Uterus (tissue), 4 donors: ENCODE measurements at places on chromosomes 7 and 10. TPM values are rescaled to one million over a fixed set of nuclear protein-coding genes. Genes with fewer than 3 reads are reported as not detected.

DNA sequence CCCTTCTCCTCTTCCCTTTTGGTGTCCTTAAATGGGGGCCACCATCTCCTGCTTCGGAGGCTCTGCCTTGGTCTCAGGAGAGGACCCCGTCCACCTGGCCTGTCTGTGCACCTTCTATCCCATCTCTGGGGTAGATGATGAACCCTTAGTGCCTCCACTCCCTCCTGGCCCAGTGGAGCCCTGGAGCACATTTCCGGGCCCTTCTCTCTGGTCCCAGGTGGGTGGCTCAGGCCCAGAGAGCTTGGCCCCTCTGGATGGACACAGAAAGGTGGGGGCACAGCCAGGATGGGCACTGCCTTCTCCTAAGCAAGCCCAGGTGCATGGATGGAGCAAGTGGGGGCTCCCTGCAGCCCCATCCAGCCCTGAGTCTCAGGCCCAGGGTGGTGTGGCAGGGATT is 121.4 kb upstream of the RET start:
- no peak for DNase-seq

DNA sequence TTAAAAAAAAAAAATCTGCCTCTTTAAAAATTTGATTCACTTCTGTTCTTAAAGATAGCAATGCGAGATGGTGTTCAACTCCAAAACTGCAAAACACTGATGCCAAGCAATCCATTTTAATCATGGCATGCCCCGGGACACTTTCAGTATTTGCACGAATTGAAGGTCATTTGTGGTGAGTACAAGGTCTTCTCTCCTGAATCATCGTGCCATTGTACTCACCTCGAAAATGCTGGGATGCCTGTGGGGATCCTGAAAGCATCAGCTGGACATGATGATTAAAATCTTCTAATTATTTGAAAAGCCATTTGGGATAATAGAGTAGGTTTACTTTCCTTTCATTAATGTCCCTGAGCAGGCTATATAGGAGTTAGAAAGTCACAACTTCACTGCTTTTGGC is 125.1 kb upstream of the NRP1 start:
- DNase-seq = no peak

DNA sequence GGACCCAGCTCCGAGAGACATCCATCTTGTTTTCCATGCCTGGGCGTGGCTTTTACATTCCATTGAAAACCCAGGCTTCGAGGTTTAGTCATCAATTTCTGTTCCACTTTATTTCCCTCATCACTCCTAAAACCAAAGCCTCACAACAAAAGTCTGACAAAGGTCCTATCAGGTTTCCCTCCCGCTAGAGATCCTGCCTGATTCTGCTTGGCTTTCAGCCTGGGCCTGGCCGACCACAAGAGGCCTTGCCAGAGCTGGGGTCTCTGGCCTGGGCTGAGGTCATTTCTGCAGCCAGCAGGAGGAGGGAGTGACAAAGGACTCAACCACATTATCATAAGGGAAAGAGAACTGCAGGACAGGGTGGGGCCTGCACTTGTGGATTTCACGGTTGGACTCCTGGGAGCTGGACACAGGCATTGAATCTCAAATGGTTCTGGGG is 167.0 kb downstream of the FANK1 start:
- no peak for DNase-seq

Gene AKR1E2
- total RNA-seq = 31.3 TPM
